ENCODE measurements at places on chromosomes 1 and 21.

- no peak for DNase-seq
Measured at GRCh38 chr1:156936721-156937220, 16.3 kb downstream of the LRRC71 start.

DNA sequence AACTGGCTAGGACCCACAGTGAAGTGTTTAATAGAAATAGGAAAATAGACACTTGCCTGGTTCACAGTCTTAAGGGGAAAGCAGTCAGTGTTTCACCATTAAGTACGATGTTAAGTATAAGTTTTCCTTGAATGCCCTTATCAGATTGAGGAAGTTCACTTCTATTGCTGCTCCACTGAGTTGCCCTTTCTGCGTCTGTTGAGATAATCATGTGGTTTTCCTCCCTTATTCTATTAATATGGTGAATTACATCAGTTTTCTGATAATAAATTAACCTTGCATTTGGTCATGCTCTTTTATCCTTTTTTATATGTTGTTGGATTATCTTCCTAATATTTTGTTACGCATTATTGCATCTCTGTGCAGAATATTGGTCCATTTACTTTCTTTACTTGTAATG, 21.4 kb downstream of the UTS2 start:
- DNase-seq: no peak

GRCh38 chr1:38125837-38126520, 79.4 kb upstream of the POU3F1 start:
- DNase-seq: no peak

GRCh38 chr1:215082532-215083382, at the start of gene KCNK2:
Gene KCNK2 (plus strand): TSS chr1:215082737. CDS start chr1:215083386, 649 bp downstream.
- DNase-seq: peak; percentile 58

GRCh38 chr1:184590163-184590750, 164.4 kb downstream of the EDEM3 start:
- DNase-seq: no peak

GRCh38 chr1:117633936-117634335, 28.1 kb downstream of the TENT5C start:
- DNase-seq: no peak

DNA sequence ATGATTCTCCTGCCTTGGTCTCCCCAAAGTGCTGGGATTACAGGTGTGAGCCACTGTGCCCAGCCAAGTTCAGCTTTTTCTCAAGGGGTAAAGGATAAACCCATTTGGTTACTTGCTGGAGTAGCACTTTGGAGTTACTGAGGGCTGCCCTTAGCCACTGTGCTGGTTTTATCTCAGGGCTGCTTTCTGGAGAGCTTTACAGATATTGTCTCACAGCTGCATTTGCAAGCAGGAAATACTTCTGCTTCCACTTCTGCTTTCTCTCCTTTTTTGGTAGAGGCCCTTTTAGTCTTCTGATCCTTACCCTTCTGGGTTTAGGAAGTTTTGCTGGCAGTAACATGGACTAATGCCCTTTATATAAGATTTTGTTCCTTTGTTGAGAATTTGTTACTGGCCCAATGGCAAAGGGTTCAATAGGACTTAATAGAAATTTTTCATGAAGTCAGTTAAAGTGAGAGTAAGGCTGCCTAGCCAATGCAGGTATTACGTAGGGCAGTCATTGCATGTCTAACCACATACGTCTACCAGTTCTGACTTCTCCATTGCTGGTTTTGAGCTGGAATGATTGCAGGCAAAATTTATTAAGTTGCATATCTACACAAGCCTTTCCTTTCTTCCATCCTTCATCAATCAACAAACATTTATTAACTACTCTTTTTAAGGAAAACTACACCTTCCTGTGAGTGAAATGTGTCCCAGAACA, 24.4 kb downstream of the CAP1 start:
- DNase-seq: no peak

DNA sequence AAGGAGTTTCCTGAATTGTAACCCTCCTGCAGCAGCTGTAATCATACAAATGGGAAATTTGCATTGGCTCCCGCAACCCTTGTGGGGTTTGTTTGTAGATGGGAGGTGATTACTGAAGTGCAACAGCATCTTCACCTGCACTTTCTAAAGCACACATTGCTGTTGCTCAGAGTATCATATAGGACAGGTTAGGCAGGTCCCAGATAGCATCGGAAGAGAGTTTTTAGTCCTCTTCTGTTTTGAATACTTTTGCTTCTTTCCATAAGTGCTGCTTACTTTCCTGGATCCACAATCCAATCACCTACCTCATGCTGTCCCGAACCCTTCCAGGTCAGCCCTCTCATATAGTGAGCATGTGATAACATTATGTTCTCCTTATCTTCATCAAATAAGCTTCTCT, 300.4 kb downstream of the PTPRC start:
- DNase-seq: no peak

DNA sequence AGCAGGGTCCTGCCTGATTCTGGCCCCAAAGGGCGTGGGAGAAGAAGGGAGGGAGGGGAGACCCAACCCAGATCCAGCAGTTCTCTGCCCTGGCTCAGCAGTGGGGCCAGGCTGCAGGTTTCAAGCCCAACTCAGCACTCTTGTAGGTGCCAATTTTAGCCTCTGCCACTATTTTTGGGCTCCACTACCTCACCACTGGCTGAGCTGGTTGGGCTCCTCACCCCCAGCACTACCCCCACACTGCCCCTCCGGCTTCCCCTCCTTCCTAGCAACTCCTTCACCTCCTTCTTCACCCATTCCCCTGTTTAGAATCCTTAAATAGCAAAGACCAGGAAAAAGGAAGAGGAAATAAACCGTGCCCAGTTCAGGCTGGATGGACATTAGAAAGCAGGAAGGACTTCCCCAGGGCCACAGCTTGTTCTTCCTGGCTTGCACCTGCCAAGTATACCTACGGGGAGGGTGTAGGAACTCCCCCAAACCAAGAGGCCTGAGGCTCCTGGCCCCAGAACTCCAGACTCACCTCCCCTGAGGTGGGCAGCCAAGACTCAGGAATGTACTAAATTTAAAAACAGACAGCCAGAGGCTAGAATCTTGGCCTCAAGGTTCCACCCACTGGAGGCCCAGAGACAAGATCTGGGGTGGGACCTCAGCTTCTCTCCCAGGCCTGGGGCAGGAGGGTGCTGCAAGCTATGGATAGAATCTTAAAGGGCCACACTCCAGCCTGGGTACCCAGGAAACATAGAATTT, 1.4 kb upstream of the ARHGEF2 start:
- DNase-seq: peak; percentile 49

DNA sequence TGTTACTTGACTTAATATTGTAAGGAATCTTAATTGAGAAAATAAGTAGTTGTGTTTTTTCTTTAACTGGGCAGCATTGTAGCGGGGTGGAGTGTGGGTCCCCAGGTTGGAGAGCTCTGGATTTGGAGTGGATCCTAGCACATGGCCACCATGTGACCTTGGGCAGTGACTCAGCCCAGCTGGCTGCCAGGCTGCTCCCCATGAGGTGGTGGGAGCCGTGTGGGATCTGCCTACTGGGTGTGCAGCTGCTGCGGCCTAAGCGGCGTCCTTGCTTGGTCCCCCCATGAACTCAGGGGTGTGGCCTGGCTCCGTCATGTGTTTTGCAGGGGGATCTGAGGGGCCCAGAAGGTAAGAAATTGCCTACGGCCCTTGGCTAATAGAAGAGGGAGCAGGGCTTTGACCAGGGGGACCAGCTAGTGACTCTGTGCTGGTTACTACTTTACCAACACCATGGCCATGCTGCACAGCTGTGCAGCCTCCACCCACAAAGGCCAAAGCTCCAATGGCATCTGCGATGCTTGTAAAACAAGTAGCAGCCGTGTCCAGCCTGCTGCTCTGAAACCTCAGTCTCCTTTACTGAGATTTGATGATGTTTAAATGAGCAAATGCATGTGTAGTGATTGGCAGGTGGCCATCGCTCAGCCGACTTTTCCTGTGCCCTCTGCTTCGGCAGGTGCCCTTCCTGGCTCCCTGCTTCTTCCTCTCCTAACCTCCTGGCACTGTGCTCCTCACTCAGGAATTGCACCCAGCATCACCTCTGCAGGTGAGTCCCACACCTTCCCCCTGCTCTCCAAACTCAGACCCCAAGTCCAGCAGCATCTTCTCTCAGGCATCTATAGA, 68.3 kb downstream of the ADARB1 start:
- peak; percentile 82 for DNase-seq

DNA sequence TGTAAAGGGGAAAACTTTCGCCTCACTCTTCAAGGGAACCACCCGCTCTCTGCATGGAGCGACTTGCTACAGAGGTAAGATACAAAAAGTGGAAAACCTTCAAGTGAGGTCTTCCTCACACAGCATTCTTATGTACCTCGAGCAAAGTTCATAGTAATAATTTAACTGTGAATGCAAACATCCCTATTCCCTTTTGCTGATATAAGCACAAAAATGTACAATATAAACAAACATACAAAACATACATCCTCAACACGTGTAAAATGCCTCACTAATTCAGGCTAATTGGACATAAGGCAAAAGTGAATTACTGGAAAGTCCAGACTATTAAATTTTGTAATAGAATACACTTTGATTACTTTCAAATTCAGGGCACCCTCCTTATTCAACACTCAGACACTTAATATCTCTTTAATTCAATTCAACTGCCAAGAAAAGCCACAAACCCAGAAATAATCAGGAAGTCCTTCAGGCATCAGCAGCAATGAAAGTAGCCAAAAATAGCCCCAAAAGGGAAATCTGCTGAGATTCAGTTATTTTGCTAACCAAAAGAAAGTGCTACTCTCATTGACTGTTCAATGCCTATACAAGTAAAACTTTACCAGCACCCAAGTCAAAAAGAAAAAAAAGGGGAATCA, 15.2 kb upstream of the LMX1A start:
- DNase-seq: no peak

- DNase-seq: no peak
Measured at GRCh38 chr1:85452948-85453347, 12.0 kb downstream of the DDAH1 start.

DNA sequence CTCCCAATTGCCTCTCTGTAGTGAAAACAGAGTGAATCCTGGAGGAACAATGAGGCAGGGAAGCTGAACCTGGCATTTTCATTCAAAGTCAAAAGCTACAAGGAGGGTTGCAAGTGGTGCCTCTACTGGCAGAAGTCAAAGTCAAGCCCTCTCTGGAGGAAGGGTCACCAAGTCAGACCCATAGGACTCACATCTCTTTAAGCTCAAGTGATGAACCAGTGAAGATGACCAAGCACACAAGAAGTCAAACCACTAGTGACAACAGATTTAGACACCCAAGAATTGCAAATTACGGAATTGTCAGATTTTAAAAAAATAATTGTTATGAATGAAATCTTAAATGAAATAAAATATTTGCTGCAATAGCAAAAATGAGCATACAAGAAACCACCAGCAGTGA, 81.1 kb upstream of the ATP1B1 start:
- no peak for DNase-seq

DNA sequence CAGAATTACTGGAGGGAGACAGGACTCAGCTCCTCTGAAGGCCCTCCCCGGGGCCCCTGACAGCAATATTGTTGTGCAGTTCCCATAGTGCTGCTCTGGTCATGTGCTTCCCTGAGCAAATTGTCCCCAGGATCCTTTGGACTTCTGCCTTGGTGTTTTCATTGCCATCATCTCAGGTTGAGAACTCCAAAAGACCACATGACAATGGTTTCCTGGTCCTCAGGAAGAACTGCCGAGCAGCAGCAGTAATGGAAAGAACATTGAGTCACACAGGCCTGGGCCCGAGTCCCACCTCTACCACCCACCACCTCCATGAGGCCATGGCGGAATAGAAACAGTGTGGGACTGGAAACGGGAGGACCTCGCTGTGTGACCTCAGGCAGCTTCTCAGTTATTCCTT, 6.3 kb upstream of the CTTNBP2NL start:
- DNase-seq: no peak

- no peak for DNase-seq
Measured at GRCh38 chr1:62436039-62436465, 797 bp upstream of the USP1 start.

- no peak for DNase-seq
Measured at GRCh38 chr1:234214129-234214910, 158.9 kb upstream of the COA6 start.

GRCh38 chr1:158716335-158716734, 4.2 kb downstream of the OR6K3 start:
- DNase-seq: no peak

- DNase-seq: no peak
Measured at GRCh38 chr21:14265023-14265422, 49.1 kb downstream of the RBM11 start.

DNA sequence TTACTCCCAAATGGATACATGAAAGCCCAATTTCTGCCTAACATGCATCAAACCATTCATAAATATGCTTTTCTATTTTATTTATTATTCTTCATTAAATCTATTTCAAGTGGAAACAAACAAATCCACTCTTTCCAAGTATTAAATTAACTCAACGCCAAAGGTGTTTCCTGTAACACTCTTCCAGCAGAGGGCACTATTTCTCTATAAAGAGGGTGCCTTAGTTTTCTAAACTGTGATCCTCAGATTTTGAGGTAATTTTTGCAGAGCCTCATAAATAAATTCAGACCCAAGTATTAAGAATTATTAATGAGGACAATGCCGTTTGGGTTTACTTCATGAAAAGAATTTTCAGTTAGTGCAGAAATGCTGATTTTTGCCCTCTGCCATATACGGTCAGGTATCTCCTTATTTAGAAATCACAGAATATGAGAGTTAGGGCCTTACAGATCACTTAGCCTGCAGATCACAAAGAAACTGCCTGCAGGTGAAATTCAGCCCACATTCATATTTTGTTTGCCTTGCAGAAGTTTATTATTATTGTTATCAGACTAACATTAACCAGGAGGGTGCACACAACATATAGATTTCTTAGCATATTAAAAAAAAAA, 40.1 kb upstream of the MYSM1 start:
- DNase-seq: peak; percentile 65
